ENCODE measurements at places on chromosomes 7 and 10. TPM values are rescaled to one million over a fixed set of nuclear protein-coding genes. Genes with fewer than 3 reads are reported as not detected.

GRCh38 chr10:112471878-112472487, 25.0 kb downstream of the VTI1A start:
- no peak for DNase-seq

DNA sequence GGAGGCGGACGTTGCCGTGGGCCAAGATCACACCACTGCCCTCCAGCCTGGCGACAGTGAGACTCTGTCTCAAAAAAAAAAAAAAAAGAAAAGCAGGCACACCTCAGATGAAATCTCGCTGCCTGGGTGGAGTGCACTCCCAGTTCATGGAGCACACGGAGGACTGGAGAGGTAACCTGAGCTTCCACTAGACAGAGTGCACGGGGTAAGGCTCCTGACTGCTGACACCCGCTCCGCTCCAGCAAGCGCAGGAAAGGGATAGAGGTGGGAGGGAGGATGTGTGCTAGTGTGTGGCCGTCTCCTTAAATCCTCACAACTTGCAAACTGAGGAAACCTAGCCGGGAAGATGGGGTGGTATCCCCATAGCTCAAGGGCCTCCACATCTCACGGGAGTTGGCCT, 50.8 kb downstream of the FAM53B start:
- DNase-seq: no peak

- no peak for DNase-seq
These were observed 49.0 kb upstream of the TNRC18 start for GRCh38 chr7:5472432-5473315.

GRCh38 chr10:46079831-46080585, 33.9 kb upstream of the MSMB start:
- no peak for DNase-seq

DNA sequence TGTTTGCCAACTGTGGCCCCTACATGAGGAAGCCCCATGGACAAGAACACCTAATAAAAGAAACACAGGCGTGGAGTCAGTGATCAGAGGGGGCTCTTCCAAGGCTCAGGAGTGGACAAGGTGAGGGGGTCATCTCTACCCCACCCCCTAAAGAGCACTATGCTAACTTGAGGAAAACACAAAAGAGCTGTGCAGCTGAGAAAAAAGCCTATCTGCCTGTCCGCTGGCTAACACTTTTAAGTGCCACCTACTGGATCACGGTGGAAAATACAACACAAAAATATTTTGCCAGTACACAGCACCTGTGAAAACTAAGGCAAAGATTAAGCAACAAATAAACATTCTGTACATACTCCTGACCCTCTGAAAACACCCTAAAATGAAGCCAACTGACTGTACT, 53.1 kb upstream of the COBL start:
- no peak for DNase-seq

DNA sequence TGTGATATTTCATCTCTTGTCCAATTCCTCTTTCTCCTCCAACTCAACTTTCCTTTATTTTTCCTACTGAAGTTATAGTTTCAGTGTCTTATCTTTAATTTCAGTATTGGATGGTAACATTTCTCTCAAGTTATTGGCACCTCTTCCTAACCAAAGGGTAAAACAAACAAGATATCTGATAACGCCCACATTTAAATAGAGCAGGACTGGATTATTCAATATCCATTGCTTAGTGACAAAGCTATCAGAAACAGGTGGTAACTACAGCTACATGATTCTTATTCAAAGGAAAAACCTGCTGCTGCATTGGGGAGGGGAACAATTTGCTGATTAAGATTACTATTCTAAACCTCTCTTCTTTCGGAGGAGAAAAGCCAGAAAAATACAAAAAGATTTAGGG, 87.8 kb downstream of the TAF3 start:
- no peak for DNase-seq

- DNase-seq: no peak
These were observed 53.0 kb upstream of the HGF start for GRCh38 chr7:81822811-81823210.

DNA sequence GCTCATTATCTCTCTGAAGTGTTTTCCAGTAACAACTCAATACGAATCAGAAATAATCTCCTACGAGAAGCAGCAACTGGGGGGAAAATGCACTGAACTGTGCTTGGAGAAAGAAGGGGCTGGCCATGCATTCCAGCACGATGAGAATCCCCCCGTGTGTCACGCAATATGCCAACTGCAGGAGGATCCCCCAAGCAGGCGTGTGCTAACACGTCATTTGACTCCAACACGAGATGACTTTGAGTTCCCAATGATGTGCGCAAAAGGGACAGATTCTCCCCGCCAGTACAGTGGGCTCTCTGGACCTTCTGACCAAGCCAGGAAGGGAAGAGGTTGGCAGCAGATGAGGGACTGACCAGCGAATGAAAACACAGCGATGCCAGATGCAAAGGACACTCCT, 105.5 kb downstream of the KCNMA1 start:
- DNase-seq: no peak

DNA sequence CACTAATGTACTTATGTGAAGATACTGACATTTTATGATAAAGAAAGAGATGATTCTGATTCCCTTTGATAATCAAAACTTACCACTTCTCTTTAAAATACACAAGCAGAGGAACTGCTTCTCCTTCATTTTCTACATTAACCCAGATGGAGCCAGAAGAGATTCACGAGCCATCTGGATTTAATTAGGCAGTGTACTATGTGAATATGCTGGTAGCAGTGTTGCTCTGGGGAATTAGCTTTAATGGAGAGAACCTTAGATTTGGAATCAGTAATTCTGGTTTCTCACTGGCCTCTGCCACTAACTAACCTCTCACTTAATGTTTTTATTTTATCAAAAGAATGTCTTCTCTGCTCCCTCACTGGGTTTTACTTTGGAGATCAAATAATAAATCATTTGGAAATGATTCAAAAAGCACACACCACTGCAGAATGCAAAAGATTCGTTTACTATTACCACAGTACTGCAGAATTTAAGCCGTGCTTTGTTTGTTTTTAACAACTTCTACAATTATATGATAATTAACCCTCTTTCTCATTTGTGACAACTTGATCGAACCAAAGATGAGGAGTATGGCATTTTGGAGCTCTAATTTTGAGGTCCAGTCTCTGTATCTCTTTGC, 77.5 kb upstream of the PHYHIPL start:
- DNase-seq: no peak

- DNase-seq: no peak
These were observed 109.8 kb upstream of the NOBOX start for GRCh38 chr7:144513334-144513733.

DNA sequence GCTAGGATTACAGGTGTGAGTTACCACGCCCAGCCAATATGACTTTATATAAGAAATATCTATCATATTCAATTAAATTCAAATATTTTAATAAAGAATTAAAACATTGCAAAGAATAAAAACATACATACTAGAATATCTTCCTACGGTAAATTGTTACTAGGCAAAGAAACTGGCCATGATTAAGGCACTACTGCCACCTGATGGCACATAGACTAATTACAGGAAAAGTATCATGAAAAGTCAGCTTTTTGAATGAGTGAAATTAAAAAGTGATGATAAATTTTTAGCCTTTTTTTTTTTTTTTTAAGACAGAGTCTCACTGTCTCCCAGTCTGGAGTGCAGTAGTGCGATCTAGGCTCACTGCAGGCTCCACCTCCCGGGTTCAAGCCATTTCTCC, 30.9 kb downstream of the MRPS33 start:
- DNase-seq: no peak

- DNase-seq: no peak
These were observed 110.2 kb downstream of the TMEM26 start for GRCh38 chr10:61342858-61343572.

DNA sequence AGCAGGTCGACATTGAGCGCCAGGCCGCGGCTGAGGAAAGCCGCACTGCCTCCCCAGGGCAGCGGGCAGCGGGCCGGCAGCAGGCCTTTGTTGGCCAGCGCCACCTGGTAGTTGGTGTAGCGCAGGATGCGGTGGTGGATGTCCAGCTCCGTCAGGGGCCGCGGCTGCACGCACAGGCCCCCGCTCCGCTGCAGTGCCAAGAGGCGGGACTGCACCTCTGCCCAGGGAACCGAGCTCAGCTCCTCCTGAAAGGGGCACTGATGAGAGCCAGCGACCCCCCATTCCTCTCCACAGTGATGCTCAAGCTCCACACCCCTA, 5.2 kb downstream of the ATG9B start:
- no peak for DNase-seq

- peak; percentile 56 for DNase-seq
These were observed 23.1 kb downstream of the PAPOLB start for GRCh38 chr7:4838626-4839334.

DNA sequence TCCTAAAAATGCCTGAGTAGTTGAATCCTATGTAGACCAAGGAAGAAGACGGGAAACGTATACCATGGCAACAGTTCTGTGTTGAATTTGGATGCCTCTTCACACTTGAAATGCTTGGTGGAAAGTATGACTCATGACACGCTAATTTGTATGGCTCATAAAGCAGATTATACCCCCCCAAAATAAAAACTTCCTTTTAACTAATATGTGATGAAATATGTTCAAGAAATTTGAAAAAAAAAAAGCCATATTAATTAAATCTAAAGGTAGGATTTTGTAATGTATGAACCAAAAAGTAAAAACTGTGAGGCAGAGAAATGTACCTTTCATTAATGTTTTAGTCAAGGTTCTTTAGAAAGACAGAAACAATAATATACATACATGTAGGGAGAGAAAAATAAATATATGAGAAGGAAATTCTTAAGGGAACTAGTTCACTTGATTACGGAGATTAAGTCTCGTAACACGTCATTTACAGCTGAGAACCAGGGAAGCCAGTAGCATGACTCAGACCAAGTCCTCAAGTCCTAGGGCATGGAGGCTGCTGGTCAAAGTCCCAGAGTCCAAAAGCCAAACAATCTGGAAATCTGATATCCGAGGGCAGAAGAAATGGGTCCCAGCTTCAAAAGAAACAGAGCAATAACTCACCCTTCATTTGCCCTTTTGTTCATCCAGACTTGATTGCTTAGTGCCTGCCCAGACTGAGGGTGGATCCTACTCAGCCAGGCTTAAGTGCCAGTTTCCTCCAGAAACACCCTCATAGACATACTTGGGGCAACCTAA, 485.1 kb downstream of the SEMA3D start:
- DNase-seq: no peak

DNA sequence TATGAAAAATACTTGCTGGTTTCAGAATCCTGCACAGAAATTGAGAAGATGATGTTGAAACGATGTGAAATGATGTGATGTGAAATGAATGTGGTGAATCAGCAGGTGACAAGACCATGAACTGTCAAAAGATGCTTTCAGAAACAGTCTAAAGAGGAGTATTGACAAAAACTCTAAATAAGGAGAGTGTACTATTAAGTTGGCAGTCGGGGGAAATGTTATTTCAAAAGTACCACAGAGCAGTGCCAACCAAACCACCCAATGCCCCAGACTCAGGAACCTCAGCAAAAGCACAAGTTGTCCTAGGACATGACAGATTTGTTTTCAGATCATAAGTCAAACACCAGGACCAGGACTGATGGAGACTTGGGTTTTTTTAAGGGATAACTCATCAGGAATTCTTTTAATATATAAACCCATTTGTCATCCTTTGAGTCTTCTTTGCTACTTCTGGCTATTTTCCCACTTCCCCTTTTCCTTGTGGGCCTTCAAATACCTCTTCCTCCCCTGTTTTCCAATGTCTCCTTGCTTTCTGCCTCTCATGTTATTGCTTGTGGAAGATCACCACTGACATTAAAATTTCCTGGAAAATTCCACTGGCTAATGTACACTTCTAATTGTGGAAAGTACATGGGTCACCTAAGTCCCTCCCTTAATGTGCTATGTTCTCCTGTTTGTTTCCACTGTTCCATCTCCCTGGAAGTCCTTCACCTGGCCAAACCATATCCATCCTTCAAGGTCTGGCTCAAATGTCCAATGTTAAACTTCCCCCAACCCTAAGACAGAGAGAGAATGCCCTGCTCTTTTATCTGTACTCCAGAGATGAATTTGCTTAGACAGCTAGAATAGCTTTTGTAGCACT, 10.2 kb upstream of the PPP1R3C start:
- DNase-seq: no peak

- peak; percentile 26 for DNase-seq
These were observed 13.2 kb downstream of the HDAC9 start for GRCh38 chr7:18508443-18509427.

DNA sequence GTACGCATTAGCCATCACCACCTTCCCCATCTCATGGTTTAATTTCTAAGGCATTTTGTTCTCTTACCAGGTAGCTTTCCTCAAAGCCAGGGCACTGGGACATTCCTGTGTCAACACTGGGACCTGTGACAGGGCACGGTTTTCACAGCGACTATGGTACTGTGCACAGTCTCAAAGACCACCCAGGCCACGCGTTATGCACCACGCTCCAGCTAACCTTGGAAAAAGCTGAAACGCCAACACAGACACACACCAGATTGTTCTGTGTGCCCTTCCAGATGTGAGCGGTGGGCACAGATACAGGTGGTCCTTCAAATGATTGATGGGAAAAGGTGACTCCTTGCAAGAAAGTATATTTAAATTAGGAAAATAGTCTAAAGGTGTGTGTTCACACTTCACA, 337.3 kb downstream of the WDR37 start:
- DNase-seq: no peak

- DNase-seq: no peak
These were observed 24.4 kb downstream of the LDB3 start for GRCh38 chr10:86692664-86693063.

DNA sequence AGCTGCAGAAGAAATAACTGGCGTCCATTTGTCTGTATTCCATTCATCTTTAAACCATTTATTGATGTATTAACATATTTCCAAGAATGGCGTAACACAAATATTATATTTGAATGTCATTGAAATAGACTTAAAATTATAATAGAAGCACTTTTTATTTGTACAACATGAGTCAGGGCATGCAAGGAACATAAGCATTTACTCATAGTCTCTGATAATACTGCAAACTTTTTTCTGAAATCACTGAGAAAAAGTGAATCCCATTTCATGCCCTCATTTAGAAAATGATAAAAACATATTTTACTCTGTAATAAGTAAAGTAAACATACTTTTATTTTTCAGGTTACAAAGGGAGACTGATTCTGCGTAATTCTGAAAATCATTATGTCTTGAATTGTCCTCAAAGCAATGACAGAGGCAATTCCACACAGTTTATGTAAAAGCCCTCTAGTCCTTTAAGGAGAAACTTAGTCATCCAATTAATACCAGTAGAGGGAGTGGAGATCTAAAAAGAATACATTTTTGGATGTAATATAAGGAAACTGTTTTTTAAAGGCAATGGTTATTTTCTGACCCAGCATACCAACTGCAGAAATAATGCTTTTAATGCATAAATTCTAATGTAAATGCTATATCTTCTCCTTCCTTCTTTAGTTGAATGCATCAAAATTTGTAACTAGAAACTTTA, 58.1 kb downstream of the AGMO start:
- no peak for DNase-seq

Gene MINDY4
- total RNA-seq: 43.0 TPM

Gene AUTS2
- total RNA-seq: 47.6 TPM

Gene GFRA1
- 1.4 TPM for total RNA-seq

Gene SHOC2
- 49.4 TPM for total RNA-seq

Data from upper lobe of left lung (tissue), 6 donors.